Daoy (cell line): ENCODE measurements at places on chromosomes 4 and X. TPM values are rescaled to one million over a fixed set of nuclear protein-coding genes. Genes with fewer than 3 reads are reported as not detected.

The GAB3 gene
- total RNA-seq = 0.11 and 0.21 TPM in 2 replicates

The DCLK2 gene
- total RNA-seq = 9.7 and 13.5 TPM in 2 replicates

The AMTN gene
- 98.3 and 106 TPM in 2 replicates for total RNA-seq

The PAGE1 gene
- total RNA-seq = 22.4 and 35.4 TPM in 2 replicates

The APELA gene
- total RNA-seq = not detected in 2 replicates

The TEX13B gene
- not detected in 2 replicates for total RNA-seq

The GRID2 gene
- 1.1 and 3.5 TPM in 2 replicates for total RNA-seq

The EDA2R gene
- total RNA-seq = 0.40 TPM in 1 of 2 replicates, not detected in the other

The CT45A5 gene
- 10.4 and 11.1 TPM in 2 replicates for total RNA-seq

The CLDN2 gene
- total RNA-seq = not detected in 2 replicates

The CASP6 gene
- total RNA-seq = 21.7 and 31.8 TPM in 2 replicates

The TDO2 gene
- 0.80 and 2.4 TPM in 2 replicates for total RNA-seq

The CT45A1 gene
- total RNA-seq = 34.0 and 45.7 TPM in 2 replicates

The NFXL1 gene
- total RNA-seq = 6.5 and 7.7 TPM in 2 replicates
